ENCODE measurements at places on chromosomes 13 and 19.
A peak's percentile ranks its signal among the peaks of the same experiment; 100 is the strongest.

GRCh38 chr13:72805676-72806346 lies 23.9 kb downstream of the PIBF1 start:
- DNase-seq: no peak

GRCh38 chr19:55319785-55320184 lies 5.4 kb downstream of the TMEM150B start:
- no peak for DNase-seq

DNA sequence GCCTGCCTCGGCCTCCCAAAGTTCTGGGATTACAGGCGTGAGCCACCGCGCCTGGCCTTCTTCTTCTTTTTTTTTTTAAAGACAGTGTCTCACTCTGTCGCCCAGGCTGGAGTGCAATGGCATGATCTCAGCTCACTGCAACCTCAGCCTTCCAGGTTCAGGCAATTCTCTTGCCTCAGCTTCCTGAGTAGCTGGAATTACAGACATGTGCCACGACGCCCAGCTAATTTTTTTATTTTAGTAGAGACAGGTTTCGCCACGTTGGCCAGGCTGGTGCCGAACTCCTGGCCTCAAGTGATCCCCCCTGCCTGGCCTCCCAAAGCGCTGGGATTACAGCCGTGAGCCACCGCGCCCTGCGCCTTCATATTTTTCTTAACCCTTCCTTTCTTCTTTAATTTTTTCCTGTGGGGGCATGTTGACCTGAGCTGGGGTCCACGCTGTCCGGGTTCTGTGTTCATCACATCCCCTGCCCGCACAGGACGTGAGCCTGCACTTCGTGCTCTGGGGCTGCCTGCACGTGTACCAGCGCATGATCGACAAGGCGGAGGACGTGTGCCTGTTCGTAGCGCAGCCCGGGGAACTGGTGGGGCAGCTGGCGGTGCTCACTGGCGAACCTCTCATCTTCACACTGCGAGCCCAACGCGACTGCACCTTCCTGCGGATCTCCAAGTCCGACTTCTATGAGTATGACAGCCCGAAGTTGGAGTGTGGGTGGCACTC lies 14.1 kb downstream of the PNPLA6 start:
- DNase-seq: no peak

DNA sequence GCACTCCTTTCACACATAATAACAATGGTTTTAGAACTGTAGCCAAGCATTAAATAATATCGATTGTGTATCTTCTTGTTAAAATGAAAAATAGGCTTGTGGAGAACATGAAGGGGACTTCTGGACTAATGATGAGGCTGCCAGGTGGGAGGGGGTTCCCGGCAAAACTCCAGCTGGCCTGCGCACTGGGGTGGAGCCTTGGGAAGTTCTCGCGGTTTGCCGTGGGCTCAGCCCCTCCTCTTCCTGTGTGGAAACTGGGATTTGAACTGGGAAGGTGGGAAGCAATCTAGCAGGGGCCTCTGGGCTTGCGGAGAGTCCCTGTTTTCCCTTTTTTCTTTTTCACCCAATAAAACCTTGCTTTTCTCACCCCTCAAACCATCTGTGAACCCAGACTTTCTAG lies 113.7 kb upstream of the SLITRK1 start:
- no peak for DNase-seq

DNA sequence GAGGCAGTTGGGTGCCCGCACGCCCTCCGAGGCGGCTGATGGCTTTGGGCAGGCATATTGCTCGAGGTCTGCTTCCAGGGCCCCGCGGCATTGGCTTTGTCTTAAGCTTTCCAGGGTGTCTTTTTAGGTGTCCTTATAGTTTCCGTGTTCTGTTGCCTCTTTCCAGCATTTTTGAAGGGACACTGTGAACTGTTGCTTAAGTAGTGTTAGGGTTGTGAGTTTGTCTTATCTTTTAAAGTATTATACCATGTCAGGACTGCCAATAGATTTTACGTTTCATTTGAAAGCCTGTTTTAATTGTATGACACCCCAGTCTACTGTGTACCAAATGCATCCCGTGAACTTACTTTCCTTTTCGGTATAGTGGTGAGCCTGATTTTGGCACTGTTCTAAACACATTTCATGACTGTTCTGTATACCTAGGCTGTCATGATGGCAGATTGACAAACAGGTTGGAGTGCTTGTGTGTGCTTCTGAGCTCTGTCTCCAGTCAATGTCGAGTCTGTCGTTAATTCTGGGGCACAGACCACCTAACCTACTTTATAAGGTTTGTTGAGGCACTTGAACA lies 656 bp downstream of the PCCA start:
- DNase-seq: no peak

DNA sequence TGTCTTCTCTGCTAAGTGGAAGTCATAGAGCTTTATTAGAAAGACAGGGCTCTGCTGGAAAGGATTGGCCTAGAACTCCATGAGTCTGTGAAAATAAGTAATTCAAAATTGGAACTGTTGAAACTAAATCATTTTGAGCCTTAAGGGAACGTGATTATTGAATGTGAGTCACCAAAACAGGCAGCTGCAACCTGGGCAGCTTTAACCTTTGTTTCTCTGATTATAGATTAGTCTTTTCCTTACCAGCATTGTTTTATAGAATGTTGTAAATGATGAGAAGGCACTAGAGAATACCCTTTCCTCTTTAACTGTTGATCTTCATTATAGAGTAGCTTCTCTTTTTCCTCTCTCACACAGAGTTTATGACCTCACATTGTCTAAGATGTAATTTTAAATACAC lies 638.8 kb upstream of the SLITRK6 start:
- no peak for DNase-seq

DNA sequence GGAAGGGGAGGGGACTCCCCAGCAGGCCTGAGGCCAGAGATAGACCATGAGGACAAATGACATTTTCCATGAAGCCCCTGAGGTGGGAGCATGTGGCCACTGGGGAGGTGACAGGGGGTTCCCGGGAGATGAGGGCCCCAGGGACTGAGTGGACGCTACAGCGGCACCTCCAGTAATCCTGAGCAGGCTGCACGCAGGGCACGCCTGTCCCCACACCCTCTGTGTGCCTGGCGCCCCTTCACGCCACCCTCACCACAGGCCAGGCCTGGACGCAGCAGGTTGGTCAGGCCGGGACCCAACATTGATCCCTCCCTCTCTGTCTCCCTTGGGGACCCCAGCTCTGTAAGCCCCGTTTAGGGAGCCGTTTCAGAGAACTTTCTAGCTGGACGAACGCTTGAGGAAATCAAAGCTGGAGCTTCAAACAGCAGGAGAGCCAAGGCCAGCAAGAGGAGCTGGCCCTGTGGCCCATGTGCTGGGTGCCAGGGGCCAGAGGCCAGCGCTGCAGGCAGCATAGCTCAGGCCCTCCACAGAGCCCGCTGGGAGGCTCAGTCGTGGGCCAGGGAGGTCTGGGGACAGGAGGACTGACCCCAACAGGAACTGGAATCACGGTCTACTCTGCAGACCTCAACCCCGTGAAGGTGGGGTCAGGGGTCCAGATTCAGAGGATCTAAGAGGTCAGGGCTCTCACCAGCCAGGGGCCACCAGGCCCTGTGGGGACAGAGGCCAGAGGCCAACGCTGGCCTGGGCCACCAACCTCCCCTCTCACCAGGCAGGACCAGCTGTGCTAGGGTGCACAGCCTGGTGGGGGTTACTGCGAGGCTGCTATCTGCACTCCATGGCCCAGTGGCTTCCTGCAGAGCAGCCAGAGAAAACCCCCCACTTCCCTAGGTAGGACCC lies 14.6 kb downstream of the LSM4 start:
- no peak for DNase-seq

DNA sequence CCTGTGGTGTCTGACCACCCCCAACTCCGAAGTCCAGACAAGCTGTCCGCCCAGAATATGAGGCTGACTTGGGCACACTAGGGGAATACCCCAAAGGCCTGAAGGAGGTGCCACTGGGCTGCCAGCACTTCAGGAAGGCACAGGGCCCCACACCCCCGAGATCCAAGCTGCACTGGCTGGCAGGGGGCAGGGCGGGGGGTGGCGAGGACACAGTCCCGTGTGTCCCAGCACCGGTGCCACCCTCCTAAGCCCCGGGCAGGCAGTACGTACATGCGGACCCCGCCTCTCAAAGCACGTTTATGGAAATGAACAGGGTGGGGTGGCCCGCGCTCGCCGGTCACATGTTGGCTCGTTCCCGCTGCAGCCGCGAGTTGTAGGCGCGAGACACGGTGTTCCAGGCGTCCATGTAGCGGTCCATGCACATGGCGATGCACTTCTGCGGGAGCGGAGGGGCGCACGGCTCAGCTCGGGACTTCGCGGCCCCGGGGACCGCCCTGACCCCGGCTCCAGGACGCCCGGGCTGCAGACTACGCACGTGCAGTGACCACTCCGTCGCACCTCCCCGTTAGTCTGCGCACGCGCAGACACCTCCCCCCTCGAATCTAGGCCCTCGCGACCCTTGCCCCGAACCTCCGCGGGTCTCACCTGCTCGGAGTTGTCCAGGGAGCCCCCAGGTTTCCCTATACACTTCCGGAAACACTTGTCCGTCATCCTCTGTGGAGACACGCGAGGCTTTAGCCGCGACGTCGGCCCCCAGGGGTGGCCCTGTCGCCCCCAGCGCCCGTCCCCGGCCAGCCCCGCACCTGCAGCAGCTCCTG lies 566 bp downstream of the TIMM13 start:
- peak; percentile 71 for DNase-seq

DNA sequence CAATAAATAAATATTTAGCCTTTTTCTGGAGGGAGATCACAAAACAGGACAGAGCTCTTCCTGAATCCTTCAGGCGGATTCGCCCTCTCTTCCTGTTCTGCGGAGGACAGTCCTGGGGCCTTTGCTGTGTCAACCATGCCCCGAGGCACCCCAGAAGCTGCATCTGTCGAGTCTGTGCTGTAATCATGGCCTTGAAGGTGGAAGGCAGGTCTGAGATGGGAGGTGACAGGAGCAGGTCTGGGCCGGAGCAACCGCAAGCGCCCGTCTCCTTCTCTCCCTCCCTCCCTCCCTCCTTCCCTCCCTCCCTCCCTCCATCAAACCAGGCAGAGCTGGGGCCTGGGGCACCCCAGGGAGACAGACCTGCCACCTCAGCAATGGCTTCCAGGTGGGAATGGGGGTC lies 4.6 kb upstream of the FXYD3 start:
- no peak for DNase-seq

GRCh38 chr13:91565296-91565695 lies 166.9 kb downstream of the GPC5 start:
- DNase-seq: no peak

DNA sequence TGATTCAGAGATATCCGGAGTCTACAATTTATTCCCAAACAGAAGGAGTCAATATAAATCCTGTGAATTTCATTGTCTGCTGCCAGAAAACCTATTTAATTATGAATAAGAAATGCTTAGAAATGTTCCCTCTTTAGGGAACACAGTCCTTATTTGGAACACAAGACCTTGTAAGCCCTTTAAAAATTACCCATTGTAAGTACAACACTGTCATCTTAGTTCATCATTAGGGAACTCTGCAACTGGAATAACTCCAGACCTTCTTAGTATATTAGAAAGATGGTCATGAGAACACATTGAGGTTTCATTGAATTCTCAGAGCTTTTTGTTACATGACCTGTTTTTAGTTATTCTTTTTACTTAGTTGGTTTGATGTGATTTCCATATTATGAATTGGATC lies 548.5 kb upstream of the KLF12 start:
- no peak for DNase-seq

- no peak for DNase-seq
These were observed 54.3 kb downstream of the SLAIN1 start for GRCh38 chr13:77751513-77752456.

DNA sequence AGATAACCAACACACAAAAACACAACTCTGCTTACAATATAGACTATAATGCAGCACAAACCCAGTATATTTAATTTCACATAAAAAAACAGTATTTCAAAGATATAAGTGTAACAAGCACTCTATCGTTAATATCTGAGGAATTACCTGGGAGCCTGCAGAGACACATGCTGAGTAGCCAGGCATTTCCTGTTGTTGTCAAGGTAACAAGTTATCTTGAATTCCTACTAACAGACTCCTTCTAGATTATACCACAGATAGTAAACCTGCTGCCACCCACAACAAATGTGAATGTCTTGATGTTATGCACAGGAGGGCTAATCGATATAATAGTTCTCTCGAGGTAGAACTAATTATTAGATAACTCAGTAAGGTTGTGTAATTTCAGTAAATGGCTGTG lies 826.0 kb upstream of the PRR20A start:
- DNase-seq: no peak

- no peak for DNase-seq
These were observed 6.7 kb upstream of the DCUN1D2 start for GRCh38 chr13:113497217-113497616.

DNA sequence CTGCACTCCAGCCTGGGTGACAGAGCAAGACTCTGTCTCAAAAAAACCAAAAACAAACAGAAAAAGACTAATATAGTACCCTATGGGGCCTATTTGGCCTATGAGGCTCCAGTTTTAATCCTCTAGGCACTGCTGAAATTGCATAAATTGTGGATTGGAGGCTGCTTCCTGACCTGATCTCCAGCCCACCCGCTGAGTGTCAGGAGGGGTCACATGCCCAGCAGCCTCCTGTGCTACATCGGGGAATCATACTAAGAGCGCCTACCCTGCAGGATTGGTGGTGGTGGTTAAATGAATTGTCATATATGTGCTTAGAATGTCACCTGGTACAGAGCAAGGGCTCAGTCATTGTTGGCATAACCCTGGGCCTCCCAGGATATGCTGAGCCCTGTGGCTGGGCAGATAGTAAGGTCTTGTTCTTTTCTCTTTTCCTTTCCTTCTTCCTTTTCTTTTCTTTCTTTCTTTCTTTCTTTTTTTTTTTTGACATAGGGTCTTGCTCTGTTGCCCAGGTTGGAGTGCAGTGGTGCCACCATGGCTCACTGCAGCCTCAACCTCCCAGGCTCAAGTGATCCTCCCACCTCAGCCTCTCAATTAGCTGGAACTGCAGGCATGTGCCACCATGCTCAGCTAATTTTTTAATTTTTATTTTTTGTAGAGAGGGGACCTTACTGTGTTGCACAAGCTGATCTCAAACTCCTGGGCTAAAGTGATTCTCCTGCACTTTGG lies 31.3 kb downstream of the LTBP4 start:
- DNase-seq: no peak

DNA sequence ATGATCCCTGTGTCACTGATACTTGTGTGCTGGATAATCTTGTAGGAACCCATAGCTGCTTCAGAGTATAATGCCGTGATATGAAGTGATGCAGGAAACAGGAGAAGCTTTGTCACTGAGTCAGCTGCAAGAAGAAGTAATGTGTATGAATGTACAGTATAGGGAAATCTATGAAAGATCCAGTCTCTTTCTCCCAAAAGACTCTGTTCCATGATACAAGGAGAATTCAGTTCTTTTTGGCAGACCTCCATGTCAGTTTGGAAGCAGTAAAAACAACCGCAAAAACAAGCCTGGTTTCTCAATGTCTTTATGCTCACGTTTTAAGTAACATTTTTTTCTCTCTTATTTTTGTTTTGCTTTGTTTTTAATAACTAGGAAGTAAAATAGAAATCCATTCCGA lies 33.9 kb downstream of the PCDH17 start:
- no peak for DNase-seq

- DNase-seq: peak; percentile 60
These were observed 117.9 kb downstream of the STOML3 start for GRCh38 chr13:38872693-38873092.

GRCh38 chr19:13033819-13034611 lies 38.7 kb downstream of the NFIX start:
- peak; percentile 84 for DNase-seq

- no peak for DNase-seq
These were observed 68.6 kb downstream of the STK24 start for GRCh38 chr13:98508280-98508679.

- peak; percentile 4 for DNase-seq
These were observed 3.7 kb upstream of the TUBA3C start for GRCh38 chr13:19185086-19185864.

- DNase-seq: no peak
These were observed 1985.7 kb upstream of the PRR20A start for GRCh38 chr13:55155046-55155445.

GRCh38 chr13:47076500-47076899 lies 179.6 kb upstream of the HTR2A start:
- DNase-seq: no peak

Data from sciatic nerve (tissue), 2 donors.